ENCODE measurements at places on chromosomes 7 and 10. TPM values are rescaled to one million over a fixed set of nuclear protein-coding genes. Genes with fewer than 3 reads are reported as not detected.
A peak's percentile ranks its signal among the peaks of the same experiment; 100 is the strongest.

DNA sequence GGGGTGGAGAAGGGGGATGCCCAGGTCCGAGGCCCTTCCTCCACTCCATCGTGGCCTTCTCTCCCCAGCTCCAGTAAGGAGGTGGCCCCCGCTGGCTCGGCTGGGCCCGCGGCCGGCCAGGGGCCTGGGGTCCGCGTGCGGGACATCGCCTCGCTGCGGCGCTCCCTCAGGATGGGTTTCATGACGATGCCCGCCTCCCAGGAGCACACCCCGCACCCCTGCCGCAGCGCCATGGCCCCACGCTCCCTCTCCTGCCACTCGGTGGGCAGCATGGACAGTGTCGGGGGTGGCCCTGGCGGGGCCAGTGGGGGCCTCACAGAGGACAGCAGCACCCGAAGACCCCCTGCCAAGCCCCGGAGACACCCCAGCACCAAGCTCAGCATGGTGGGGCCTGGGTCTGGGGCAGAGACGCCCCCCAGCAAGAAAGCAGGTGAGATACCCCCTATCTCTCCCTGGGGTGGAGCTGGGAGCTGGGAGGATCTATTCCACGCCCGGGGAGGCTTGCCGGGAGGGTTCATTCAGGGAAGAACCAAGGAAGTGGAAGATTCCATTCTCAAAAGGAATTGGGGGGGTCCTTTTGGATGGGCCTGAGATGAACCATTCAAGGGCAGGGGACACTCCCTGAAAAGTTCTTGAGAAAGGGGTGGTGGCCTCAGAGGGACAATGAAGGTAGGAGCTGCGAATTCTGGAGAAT lies 3.2 kb downstream of the NYAP1 start:
- DNase-seq = peak; percentile 59
- H3K27ac ChIP-seq = no peak overlapping the region
- no peaks in the 10 kb centered on the region for H3K36me3 ChIP-seq

DNA sequence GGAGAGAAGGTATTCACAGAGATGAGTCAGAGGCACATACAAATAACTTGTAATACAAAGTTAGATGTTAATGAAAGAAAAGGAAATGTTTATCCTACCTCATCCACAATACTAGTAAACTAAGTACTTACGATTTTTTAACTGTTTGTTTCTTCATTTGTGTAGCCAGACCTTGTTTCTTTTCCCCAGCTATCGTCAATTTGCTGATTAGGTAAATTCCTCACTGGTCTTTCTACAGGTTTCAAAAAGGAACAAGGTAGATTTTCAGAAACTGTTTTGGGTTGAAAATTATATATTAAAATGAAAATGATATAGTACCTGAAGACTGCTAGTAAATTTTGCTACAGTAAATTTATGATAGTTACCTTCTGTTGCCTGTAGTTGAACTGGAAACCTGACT lies 56.6 kb downstream of the PON1 start:
- H3K36me3 ChIP-seq = no peaks in the 10 kb centered on the region
- H3K4me1 ChIP-seq = no peaks in the 10 kb centered on the region
- H3K27me3 ChIP-seq = no peaks in the 10 kb centered on the region
- H3K27ac ChIP-seq = no peak overlapping the region

GRCh38 chr7:140238778-140239652 lies 62.2 kb upstream of the KDM7A start:
- H3K27ac ChIP-seq = no peak overlapping the region
- no peaks in the 10 kb centered on the region for H3K4me1 ChIP-seq
- no peak for DNase-seq

GRCh38 chr7:91080351-91080750 lies 183.9 kb upstream of the FZD1 start:
- H3K4me3 ChIP-seq = no peak overlapping the region
- no peak for DNase-seq
- H3K27me3 ChIP-seq = no peaks in the 10 kb centered on the region
- no peaks in the 10 kb centered on the region for H3K4me1 ChIP-seq
- H3K27ac ChIP-seq = no peak overlapping the region
- no peaks in the 10 kb centered on the region for H3K36me3 ChIP-seq

DNA sequence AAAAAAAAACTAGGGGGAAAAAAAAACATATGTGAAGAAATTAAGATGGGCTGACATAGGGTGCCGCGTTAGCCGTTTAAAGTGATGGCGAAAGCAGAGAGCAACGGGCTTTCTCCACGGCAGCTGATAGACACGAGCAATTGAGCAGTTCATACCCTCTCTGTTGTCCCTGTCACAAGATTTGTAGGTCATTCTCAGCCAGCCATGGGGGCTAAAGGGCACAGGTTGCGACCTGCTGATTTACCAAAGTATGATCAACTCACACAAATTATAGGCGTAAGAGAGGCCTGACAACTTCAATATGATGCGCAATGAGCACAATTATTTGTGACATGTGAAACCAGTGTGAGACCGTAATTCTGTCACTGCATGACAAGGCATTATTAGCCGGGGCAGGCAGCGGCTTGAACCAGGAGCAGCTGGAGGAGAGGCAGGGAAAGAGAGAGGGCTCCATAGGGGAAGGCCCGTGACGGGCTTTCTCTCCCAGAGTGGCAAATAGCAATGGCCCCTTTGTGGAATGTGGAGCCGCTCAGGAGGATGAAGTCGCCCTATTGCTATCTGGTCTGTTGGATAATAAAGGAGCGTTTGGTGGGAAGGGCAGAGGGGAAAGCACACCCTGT lies 195.1 kb upstream of the HABP2 start:
- no peaks in the 10 kb centered on the region for H3K36me3 ChIP-seq
- DNase-seq = peak; percentile 42
- peaks cover 5% of the 10 kb centered on the region for H3K4me1 ChIP-seq
- no peak overlapping the region for H3K27ac ChIP-seq
- no peaks in the 10 kb centered on the region for H3K27me3 ChIP-seq
- H3K4me3 ChIP-seq = no peak overlapping the region

GRCh38 chr7:70616211-70616610 lies 515.7 kb upstream of the GALNT17 start:
- DNase-seq = no peak
- H3K27ac ChIP-seq = no peak overlapping the region
- H3K4me3 ChIP-seq = no peak overlapping the region
- no peaks in the 10 kb centered on the region for H3K36me3 ChIP-seq
- peaks cover 67% of the 10 kb centered on the region for H3K4me1 ChIP-seq

MMRN2 gene
- 0.28 TPM for total RNA-seq

EGR2 gene
- total RNA-seq = 5.0 TPM

BHLHA15 gene
- total RNA-seq = 4.8 TPM

CCL24 gene
- not detected for total RNA-seq
